ENCODE measurements at places on chromosomes 7 and 10.

DNA sequence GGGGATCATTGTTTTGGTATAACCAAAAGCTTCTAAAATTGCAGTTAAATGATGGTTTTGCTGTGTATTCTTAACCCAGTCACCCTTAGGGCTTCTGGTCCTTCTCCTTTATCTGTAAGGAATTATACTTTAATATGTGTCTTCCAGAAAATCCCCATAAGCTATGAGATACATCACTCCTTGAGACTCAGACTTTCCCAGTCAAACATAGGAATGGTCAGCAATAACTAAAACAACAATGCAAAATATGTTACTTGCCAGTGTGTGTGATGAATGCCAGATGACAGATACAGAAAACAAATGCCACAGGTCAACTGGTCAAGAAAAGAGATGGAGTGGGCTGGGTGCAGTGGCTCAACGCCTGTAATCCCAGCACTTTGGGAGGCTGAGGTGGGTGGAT is 10.1 kb downstream of the ADD3 start:
- no peak for DNase-seq

GRCh38 chr7:126803060-126803665 is 449.6 kb downstream of the GRM8 start:
- no peak for DNase-seq

DNA sequence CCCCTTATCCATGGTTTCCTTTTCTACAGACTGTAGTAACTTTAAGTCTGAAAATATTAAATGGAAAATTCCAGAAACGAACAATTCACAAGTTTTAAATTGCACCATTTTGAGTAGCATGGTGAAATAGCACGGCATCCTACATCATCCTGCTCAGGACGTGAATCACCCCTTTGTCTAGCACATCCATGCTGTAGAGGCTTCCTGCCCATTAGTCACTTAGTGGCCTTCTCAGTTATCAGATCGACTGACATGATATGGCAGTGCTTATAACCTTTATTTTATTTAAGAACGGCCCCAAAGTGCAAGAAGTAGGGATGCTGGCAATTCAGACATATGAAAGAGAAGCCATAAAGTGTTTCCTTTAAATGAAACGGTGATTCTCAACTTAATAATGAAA is 82.7 kb downstream of the CPXM2 start:
- no peak for DNase-seq

DNA sequence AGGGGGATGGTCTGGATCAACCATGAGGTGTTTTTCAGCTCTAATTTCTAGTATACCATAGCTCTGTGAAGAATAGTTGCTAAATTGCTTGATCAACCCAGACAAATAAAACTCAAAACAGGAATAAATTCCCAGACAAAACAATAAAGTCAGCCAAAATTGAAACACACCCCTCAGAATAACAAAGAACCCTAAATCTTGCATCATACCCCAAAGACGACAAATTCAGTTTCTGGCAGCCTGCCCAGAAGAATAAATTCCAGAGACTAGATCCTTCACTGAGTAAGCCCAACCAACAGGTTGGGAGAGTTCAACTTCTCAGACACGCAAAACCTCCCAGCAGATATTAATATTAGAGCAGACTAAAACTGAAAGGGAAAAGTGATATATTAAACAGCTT is 11.2 kb upstream of the SEM1 start:
- no peak for DNase-seq

DNA sequence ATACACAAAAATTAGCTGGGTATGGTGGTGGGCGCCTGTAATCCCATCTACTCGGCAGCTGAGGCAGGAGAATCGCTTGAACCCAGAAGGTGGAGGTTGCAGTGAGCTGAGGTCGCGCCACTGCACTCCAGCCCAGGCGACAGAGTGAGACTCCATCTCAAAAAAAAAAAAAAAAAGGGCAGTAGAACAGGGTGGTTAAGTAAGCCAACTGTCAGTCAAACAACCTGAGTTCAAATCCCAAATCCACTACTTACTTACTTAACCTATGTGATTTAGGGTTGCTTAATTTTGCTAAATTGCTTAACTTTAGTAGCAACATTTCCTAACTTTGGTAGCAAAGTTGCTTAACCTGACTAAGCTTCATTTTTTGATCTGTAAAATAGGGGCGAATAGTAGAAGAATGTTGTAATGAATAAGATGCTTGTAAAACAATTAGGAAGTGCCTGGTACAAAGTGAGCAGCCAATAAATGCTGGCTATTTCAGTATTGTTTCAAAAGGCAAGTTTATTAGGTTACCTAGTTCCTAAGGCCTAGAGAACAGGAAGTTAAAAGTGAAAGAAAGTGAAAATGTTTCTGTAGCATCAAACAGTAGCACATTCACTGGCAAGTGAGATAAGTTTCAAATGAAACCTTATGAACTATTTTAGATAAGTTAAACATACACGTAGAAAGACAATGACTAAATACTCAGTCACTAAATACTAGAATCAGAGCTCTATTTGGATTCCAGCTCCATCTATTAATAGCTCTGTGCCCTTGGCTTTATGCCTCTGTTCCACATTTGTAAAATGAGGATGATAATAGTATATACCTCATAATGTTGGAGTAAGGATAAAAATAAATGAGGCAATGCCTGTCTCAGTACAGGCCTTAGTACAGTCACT is 64.3 kb downstream of the HOXA1 start:
- DNase-seq, result no peak

- DNase-seq, result no peak
These were observed 87.5 kb downstream of the PLXNA4 start for GRCh38 chr7:132488634-132489302.

DNA sequence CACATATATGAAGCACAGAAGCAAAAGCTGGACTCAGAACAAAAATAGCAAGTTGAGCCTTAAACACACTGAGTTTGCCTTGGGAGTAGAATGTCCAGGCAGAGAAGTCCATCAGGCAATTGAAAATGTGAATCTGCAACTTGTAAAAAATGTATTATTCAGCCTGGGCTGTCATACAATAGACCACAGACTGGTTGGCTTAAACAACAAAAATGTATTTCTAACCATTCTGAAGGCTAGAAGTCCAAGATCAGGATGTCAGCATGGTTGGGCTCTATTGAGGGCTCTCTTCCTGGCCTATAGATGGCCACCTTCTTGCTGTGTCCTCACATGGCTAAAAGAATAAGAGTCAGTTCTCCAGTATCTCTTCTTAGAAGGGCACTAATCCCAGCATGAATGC is 76.5 kb upstream of the CAPZA2 start:
- DNase-seq, result no peak

DNA sequence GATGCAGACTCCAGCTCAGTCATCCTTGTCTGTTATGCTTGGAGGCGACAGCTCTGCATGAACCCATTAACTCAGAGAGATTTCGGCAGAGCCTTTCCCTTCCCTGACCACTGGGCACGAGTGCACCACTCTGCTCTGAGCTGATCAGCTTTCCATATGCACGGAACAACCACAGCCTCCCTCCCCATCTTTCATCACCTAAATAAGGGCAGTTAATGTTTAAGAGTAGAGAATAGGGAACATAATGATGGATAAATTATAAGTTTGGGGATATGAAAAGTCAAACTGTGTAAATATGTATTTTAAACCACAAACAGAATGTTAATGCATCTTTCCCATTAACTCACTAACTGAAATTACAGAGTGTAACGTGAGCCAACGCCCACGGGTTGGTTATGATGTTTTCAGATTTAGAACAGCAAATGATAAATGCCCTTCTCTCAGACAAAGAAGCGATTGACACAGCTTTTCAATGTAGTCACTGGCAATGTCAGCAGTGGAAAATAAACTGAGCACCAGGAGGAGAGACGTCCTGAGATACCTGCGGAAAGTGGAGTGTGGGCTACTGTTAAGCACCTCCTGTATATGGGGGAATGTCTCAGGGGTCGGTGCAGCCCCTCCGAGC is 658.2 kb downstream of the LRMDA start:
- DNase-seq, result no peak

- no peak for DNase-seq
These were observed 3.8 kb upstream of the GTF2IRD1 start for GRCh38 chr7:74449809-74450397.

DNA sequence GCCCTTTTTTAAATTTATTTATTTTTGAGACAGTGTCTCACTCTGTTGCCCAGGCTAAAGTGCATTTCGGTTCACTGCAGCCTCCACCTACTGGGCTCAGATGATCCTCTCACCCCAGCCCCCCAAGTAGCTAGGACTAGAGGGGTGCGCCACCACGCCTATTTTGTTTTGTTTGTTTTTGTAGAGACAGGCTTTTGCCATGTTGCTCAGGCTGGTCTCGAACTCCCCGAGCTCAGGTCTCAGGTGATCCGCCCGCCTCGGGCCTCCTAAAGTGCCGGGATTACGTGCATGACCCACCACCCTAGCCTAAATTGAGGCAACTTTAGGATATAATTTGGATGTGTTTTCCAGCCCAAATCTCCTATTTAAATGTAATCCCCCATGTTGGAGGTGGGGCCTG is 805 bp downstream of the ZNF736 start:
- DNase-seq, result no peak

- no peak for DNase-seq
These were observed 5.4 kb downstream of the INMT start for GRCh38 chr7:30757342-30757692.

GRCh38 chr10:84826704-84827103 is 498.3 kb downstream of the CCSER2 start:
- DNase-seq, result no peak

DNA sequence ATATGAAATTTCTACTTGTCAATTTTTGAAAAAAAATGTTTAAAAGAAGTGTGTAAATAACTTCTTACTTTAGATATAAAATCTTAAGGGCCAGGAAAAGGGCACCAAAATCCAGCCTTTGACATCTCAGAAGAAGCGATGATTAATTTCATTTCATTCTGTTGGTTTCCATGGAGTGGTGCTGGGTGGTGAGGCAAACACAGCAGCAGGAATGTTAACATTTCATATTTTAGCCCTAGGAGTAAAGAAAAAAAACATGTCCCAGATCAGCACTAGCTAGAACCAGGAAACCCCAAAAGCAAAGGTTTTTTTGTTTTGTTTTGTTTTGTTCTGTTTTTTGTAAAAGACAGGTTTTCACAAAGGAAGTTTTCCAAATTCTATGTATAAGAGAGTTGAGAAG is 298.8 kb upstream of the C7orf33 start:
- DNase-seq, result no peak

GRCh38 chr7:86155623-86156022 is 488.1 kb upstream of the GRM3 start:
- DNase-seq, result no peak

Measured in right renal cortex interstitium (tissue), 3 donors.